ENCODE measurements at places on chromosomes 7 and 10.

- DNase-seq = no peak
These were observed 22.2 kb downstream of the SUGCT start for GRCh38 chr7:40156988-40157387.

- no peak for DNase-seq
These were observed 306.6 kb downstream of the WDR37 start for GRCh38 chr10:1362589-1363445.

DNA sequence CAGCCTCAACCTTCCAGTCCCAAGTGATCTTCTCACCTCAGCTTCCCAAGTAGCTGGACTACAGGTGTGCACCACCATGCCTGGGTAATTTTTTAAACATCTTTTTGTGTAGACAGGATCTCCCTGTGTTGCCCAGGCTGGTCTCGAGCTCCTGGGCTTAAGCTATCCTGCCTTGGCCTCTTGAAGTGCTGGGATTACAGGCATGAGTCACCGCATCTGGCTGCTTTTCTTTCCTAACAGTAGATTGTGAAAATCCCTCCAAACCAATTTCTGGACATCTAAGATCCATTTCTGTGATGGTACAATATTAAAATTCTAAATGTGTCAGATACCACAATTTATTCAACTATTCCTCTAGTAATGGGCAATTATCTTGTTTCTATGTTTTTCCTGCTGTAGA, 38.7 kb downstream of the RAB18 start:
- peak; percentile 57 for DNase-seq

GRCh38 chr7:125255810-125256209, 326.2 kb upstream of the POT1 start:
- DNase-seq = peak; percentile 1

GRCh38 chr10:28503114-28503513, 29.8 kb upstream of the WAC start:
- no peak for DNase-seq

DNA sequence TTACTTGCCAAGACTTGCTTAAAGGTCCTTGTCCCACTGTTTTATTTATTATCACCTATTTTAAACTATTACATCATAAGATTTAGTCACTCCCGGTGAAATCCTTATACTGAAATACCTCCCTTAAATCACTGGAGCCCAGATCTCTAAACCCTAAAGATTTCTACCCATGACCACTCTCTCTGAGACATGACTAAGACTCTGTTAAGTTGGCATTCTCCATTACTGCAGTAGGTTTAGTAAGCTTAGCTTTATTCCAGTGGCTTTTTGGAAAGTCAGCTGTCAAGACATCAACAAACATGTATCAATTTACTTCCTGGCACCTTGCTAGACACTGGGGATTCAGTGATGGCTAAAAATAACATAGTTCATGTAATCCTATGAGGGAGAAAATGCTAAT, 874.2 kb downstream of the KCNMA1 start:
- DNase-seq = no peak

GRCh38 chr7:36763132-36763816, 39.0 kb upstream of the AOAH start:
- DNase-seq = peak; percentile 21

- no peak for DNase-seq
These were observed 147.3 kb upstream of the PDE1C start for GRCh38 chr7:32217341-32218153.

- DNase-seq = no peak
These were observed 3.7 kb upstream of the CAV1 start for GRCh38 chr7:116521046-116521664.

DNA sequence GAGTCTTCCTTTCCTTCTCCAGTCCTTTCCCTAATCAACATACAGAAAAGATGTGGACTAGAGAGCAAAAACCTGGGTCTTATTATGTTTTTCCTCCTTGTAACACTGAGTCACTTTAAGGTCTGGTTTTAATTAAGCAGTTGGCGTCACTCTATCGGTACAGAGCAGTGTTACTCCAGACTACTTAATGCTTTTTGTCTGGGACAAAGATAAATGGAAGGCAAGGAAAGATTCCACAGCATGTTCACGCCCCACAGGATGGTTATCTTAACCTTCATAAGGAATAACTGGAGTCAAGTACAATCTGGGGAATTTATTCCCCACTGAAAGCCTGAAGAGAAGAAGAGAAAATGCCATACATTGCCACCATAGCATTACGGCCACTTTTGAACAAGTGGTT, 145.7 kb downstream of the ELAPOR2 start:
- DNase-seq = no peak

GRCh38 chr10:126196281-126196680, 192.0 kb downstream of the ADAM12 start:
- DNase-seq = no peak

GRCh38 chr7:16989811-16990413, 108.1 kb upstream of the AGR3 start:
- DNase-seq = peak; percentile 98

DNA sequence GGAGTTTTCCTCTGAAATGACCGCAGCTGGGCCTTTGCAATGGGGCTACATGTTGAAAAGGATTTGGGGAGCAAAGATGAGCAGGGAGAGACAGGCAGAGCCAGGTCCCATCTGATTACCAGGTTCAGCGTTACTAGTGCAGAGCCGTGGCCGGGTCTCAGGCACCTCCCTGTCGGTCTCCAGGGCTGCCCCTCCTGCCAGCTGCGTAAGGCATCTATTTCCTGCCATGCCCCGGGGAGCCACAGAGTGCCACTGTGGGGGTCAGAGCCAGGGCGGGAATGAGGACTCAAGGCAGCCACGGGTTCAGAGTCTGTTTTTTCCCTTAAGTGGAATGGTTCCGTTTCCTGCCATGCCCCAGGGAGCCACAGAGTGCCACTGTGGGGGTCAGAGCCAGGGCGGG, 382.6 kb upstream of the SHH start:
- no peak for DNase-seq

DNA sequence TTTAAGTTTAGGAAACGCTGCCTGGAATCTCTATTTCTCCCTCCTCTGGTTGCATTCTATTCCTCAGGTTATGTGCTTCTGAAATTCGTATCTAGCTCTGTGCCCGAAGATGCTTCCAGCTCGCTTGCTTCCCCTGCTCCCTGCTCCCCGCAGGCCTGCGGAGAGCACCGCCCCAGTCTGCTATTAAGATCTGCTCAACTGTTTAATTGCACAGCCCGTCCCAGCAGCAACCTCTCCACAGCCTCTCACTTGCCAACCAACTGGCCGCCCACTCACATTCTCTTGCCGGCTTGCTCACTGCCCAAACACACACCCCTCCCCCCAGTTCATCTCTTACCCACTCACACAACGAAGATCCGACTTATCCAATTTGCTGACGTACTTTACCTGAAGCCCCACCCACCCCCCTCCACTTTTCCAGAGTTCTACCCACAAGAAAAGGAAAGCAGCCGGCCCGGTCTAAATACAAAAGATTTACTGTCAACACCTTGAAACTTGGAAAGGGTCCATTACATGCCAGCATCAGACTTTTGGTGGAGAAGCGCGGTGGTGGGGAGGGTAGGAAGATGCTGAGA, 167.3 kb upstream of the KLF14 start:
- peak; percentile 95 for DNase-seq

DNA sequence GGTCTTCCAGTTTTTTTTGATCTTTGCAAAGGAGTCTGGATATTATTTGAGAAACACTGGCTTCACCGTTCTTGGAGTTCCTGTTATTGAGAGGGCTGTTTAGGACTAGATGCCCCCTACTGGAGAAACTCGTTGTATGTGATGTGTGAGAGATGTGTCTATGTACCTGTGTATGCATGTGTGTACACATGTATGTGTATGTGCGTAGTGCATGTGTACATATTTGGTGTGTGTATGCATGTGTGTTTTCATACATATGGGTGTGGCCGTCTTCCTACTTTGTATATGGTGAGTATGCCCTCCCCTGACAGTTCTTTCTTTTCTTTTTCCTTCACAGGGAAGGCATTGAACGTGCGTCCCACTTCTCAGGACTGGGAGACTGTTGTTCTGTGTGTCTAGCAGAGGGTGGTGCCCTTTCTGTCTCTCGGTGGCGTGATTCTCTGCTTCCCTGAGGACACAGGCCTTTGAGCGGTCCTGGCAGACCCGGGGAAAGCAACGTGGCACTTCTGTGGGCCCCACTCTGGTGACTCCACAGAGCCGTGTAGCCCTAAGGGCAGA, 3.0 kb upstream of the CALHM3 start:
- DNase-seq = peak; percentile 88

DNA sequence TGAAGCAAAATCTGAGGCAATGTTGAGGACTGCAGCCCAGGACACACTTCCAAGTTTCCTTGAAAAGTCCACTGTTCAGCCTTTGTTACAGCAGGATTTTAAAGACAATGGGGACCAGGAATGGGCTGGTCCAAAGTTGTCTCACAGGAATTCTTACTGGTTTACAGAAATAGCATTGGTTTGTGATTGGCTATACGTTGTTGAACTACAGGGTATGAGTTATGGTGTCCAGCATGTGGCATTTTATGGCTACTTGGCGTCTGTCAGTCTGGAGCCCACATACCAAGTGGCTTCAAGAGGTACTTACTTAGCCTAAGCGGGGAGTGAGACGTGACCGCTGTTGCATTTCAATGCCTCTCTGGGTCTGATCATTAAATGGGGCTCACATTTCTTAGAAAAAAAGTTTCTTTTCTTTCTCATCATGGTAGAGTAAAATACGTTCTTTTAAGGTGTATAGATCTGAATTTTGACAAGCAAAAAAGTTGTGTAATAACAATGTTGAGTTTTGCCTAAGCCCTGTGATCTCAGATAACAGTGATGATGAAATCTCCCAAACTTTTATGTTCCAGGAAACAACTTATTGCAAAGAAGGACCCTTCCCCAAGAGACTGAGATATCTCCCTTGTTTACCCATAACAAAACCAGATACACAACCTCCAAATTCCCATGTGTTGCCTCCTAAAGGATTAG, 100.0 kb upstream of the TRIM24 start:
- no peak for DNase-seq

GRCh38 chr7:73976761-73977618, 51.0 kb upstream of the ELN start:
- no peak for DNase-seq

DNA sequence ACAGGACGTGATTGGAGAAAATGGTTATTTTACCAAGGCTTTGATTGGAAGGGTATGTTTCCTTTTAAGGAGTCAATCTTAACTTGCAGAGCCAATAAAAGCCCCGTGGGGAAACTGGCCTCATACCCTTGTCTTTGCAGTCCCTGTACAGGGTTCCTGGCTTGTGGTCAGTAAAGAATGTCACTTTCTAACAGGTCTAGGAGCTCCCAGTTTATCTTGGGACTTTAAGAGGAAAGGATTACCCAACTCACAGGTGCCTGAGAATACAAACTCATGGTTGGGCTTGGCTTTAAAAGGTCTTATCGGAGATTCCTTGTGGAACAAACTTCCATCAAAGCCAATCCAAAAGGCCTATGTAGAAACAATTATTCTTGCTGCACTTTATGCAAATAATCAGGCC, 221.8 kb downstream of the PHF14 start:
- no peak for DNase-seq

DNA sequence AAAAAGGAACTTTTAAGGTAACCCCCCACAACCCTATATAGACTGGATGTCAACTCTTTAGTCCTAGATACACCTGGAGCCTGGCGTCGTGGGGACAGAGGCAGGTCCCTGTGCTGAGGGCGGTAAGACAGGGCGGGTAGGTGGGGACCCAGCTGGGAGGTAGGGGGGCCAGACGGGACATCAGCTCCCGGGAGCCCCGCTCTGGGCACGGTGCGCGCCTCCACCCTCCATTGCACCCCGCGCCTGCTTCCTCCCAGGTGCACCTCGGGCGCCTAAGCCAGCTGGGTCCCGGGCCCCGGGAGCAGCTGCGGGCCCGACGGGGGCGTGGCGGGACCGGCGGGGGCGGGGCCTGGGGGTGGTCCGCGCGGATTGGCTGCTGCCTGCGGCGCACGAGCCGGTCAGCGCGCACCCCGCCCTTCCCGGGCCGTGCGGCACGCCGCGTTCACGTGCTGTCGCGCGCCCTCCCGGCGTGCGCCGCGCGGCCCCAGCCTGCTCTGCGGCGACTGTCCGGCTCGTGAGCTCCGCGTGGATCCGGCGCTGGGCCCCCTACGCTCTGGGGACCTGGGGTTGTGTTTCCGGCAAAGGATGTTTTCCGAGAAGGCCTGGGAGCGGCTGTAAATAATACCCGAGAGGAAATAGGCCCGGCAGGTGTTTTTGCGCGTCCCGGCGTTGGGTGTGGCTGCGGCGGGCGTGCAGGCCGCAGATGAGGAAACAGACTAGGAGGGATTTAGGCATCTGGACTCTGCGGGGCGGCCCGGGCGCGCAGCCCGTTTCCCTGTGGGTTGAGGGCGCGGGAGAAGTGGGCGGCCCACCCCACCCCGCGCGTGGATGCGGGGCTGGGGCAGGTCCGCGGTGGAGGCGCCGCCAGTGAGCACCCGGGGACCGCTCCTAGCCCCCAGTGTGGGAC, 39.1 kb upstream of the PFKFB3 start:
- peak; percentile 91 for DNase-seq

GRCh38 chr7:115479448-115479847, 551.1 kb downstream of the TFEC start:
- DNase-seq = no peak

GRCh38 chr7:12866207-12866606, 178.8 kb downstream of the ARL4A start:
- DNase-seq = no peak

DNA sequence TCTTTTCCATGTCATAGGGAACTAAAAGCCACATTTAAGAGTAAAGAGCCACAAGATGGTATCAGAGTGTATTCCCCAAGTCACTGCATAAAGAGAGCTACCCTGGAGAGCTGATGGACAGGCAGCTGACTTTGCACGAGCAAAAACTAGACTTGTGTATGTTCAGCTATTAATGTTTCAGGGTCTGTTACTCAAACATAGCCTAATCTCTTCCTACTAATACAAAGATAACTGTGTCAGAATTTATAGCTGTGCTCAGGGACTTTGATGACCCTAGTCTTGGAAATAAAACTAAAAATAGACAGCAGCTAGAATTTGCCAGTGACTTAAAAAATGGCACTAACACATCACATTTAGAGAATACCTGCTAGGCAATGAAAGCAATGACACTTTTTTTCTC, 45.5 kb upstream of the LRRTM3 start:
- no peak for DNase-seq

- DNase-seq = peak; percentile 49
These were observed 5.8 kb downstream of the ITPRIP start for GRCh38 chr10:104332243-104333031.

GRCh38 chr7:104923010-104923421, 91.0 kb upstream of the KMT2E start:
- DNase-seq = peak; percentile 96

GRCh38 chr7:75725306-75725705, 13.4 kb downstream of the HIP1 start:
- no peak for DNase-seq

- DNase-seq = no peak
These were observed 35.8 kb downstream of the ZFAND2A start for GRCh38 chr7:1124164-1124563.
